ENCODE measurements at places on chromosomes 4 and X. TPM values are rescaled to one million over a fixed set of nuclear protein-coding genes. Genes with fewer than 3 reads are reported as not detected.

Gene PTCHD1
- 5.7 TPM for total RNA-seq

Gene UGT2B17
- total RNA-seq: not detected

Gene GC
- not detected for total RNA-seq

- no peaks in the 10 kb centered on the region for H3K27me3 ChIP-seq
- H3K4me1 ChIP-seq: peaks cover 8% of the 10 kb centered on the region
- peak overlapping the region; percentile 69 for H3K4me3 ChIP-seq
- H3K36me3 ChIP-seq: no peaks in the 10 kb centered on the region
These were observed 446 bp downstream of the EVC2 start for GRCh38 chr4:5707778-5708448.

- H3K4me1 ChIP-seq: no peaks in the 10 kb centered on the region
- H3K27me3 ChIP-seq: peaks cover 30% of the 10 kb centered on the region
- no peaks in the 10 kb centered on the region for H3K36me3 ChIP-seq
These were observed 60.9 kb downstream of the CPZ start for GRCh38 chr4:8653326-8654000.

GRCh38 chr4:171007618-171008390 lies 805.4 kb upstream of the GALNTL6 start:
- no peaks in the 10 kb centered on the region for H3K4me1 ChIP-seq
- H3K4me3 ChIP-seq: no peak overlapping the region
- H3K27me3 ChIP-seq: no peaks in the 10 kb centered on the region
- DNase-seq: no peak

- H3K36me3 ChIP-seq: no peaks in the 10 kb centered on the region
- H3K4me1 ChIP-seq: no peaks in the 10 kb centered on the region
- H3K27me3 ChIP-seq: no peaks in the 10 kb centered on the region
- H3K27ac ChIP-seq: no peak overlapping the region
- H3K4me3 ChIP-seq: no peak overlapping the region
- no peak for DNase-seq
These were observed 170.6 kb downstream of the ZNF330 start for GRCh38 chr4:141391293-141391692.

DNA sequence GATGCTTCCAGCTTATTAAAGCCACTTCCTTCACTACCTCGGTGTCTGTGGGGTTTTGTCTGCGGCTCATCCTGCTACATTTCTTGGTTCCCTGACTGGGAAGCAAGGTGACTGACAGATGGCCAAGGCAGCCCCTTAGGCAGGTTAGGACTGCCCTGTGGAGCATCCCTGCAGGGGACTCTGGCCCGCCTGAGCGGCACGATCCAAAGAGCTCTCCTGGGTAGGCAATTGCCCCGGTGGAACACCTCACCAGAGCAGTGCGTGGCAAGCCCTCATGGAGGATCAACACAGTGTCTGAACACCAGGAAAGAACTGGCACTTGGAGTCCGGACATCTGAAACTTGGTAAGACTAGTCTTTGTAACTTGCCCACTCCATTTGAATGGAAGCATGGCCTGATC lies 1143.4 kb downstream of the ARAP2 start:
- no peak overlapping the region for H3K4me3 ChIP-seq
- no peaks in the 10 kb centered on the region for H3K36me3 ChIP-seq
- no peak overlapping the region for H3K27ac ChIP-seq
- no peaks in the 10 kb centered on the region for H3K4me1 ChIP-seq
- no peak for DNase-seq
- H3K27me3 ChIP-seq: no peaks in the 10 kb centered on the region

DNA sequence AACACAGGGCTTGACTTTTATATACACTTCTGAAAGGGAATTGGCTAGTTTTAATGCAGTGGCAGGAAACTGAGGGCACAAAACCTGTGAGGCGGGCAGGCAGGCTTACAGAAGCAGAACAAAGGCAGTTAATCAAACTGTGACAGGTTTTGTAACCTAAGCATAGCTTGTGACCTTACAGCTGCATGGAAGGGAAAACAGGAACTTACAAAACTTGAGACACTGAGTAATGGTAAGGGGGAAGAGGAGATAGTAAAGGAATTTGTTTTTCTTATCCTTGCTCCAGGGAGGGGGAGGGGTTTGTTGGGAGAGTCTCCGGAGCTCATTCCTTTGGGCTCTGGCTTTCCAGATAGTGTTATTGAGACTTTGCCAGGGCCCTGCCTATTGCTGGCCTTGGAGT lies 55.6 kb downstream of the SLITRK4 start:
- DNase-seq: no peak
- H3K27ac ChIP-seq: no peak overlapping the region
- no peaks in the 10 kb centered on the region for H3K4me1 ChIP-seq
- H3K27me3 ChIP-seq: no peaks in the 10 kb centered on the region
- no peak overlapping the region for H3K4me3 ChIP-seq

GRCh38 chrX:101460669-101461068 lies 24.6 kb upstream of the ARMCX4 start:
- H3K36me3 ChIP-seq: no peaks in the 10 kb centered on the region
- no peaks in the 10 kb centered on the region for H3K4me1 ChIP-seq
- no peak overlapping the region for H3K27ac ChIP-seq
- H3K4me3 ChIP-seq: no peak overlapping the region
- DNase-seq: no peak
